ENCODE measurements at places on chromosomes 5 and 9. TPM values are rescaled to one million over a fixed set of nuclear protein-coding genes. Genes with fewer than 3 reads are reported as not detected.
A peak's percentile ranks its signal among the peaks of the same experiment; 100 is the strongest.

GRCh38 chr5:33367416-33367815 lies 73.3 kb upstream of the TARS1 start:
- H3K4me1 ChIP-seq = no peaks in the 10 kb centered on the region
- no peak overlapping the region for H3K4me3 ChIP-seq
- DNase-seq = no peak
- no peak overlapping the region for H3K27ac ChIP-seq
- H3K27me3 ChIP-seq = no peaks in the 10 kb centered on the region

DNA sequence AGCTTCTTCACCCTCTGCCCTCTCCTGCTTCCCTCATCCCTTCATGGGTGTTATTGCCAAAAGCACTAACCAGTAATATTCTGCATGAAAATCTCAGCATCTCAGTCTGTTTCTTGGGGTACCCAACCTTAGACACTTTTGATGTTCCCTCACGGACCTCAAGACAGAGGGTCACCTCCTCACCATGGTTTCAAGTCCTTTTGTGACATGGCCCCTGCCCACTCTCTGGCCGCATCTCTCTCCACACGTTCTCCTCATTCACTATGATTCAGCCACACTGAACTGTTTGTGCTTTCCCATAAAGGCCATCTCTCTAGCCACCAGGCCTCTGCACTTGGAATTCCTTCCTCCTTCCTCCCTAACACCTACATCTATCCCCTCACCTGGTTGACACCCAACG lies 111.5 kb upstream of the SPOCK1 start:
- H3K4me1 ChIP-seq = no peaks in the 10 kb centered on the region
- no peak overlapping the region for H3K27ac ChIP-seq
- no peak for DNase-seq
- no peaks in the 10 kb centered on the region for H3K36me3 ChIP-seq
- H3K4me3 ChIP-seq = no peak overlapping the region
- no peaks in the 10 kb centered on the region for H3K27me3 ChIP-seq

SLC27A6 gene
- 0.43 TPM for total RNA-seq

ANKRD18B gene
- total RNA-seq = not detected

GRCh38 chr5:81417052-81417451 lies 23.1 kb upstream of the ACOT12 start:
- H3K27ac ChIP-seq = no peak overlapping the region
- no peaks in the 10 kb centered on the region for H3K4me1 ChIP-seq
- no peaks in the 10 kb centered on the region for H3K27me3 ChIP-seq
- no peak for DNase-seq
- H3K36me3 ChIP-seq = peaks cover 18% of the 10 kb centered on the region

DNA sequence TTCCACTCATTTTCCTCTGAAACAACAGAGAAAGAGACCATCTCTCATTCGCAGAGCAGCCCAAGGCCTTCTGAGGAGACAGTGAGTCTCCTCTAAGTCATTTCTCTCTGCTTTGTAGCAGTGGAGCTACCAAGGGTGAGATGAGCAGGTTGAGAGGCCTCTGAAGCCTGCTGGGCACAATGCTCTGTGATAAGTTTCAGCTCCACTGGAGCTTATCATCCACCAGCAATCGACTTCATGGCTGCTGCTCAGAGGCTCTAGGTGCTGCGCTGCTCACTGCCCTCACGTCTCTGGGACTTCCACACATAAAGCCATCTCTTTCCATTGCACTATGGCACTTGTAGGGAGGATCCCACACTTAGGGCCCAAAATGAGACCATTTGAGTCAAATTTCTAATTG lies 96.3 kb downstream of the CMYA5 start:
- H3K27ac ChIP-seq = no peak overlapping the region
- no peak for DNase-seq
- H3K4me3 ChIP-seq = no peak overlapping the region
- no peaks in the 10 kb centered on the region for H3K27me3 ChIP-seq

SCGB3A2 gene
- not detected for total RNA-seq

DNA sequence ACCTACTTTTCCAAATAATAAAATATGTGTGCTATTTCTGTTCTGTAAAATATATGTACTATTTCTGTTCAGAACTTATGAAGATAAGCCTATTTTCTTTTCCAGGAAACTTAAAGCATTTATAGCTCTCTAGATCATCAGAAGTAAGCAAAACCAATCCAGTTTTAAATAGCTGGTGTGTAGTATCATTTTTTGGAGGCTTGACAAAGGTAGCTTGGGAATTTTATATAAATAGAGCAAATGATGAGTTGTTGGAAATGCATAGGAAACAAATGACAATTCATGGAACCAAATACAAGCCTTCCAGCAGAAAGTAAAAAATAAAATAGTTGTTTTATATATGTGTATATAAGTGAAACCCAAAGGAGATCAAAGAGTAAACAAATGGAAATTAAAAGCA lies 1038.1 kb upstream of the ARRDC3 start:
- H3K27me3 ChIP-seq = no peaks in the 10 kb centered on the region
- no peaks in the 10 kb centered on the region for H3K36me3 ChIP-seq
- H3K27ac ChIP-seq = no peak overlapping the region
- no peaks in the 10 kb centered on the region for H3K4me1 ChIP-seq
- DNase-seq = no peak

IFNB1 gene
- not detected for total RNA-seq

DNA sequence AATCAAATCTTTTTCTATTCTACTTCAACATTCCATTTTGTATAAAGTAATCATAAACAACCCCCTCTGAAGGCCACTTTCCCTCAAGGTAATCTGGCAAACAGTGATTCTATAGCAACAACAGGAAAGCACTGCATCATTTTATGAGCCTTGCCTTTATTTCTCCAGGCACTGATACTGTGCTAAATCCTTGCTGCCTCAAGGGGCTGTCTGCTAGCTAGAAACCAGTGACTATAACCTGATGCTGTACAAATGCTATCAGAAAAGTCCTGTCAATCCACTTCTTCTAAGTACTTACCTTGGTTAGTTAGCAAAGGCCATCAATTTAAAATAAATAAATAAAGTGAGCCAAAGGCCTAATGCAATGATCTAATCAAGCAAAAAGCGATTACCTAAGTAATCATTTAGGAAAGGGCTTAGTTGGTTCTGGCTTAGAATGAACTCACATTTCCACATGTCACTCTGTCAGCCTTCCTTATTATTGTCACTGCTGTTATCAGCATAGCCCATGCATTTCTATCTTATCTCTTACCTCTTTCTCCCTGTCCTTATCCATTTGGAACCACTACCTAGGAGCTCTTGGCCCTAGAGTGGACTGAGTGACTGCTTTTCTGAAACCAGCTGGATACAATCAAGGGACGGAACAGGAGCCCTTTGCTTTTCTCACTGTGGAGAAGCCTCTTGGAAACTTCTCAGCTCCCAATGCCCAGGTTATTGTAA lies 246.1 kb upstream of the MEF2C start:
- H3K36me3 ChIP-seq = no peaks in the 10 kb centered on the region
- H3K4me3 ChIP-seq = no peak overlapping the region
- H3K4me1 ChIP-seq = no peaks in the 10 kb centered on the region
- H3K27me3 ChIP-seq = no peaks in the 10 kb centered on the region
- no peak overlapping the region for H3K27ac ChIP-seq

GPX3 gene
- total RNA-seq = 2,056 TPM

NME5 gene
- not detected for total RNA-seq

GRCh38 chr5:43498581-43498980 lies 14.9 kb upstream of the TMEM267 start:
- H3K36me3 ChIP-seq = no peaks in the 10 kb centered on the region
- no peak overlapping the region for H3K27ac ChIP-seq
- DNase-seq = no peak
- no peak overlapping the region for H3K4me3 ChIP-seq

DNA sequence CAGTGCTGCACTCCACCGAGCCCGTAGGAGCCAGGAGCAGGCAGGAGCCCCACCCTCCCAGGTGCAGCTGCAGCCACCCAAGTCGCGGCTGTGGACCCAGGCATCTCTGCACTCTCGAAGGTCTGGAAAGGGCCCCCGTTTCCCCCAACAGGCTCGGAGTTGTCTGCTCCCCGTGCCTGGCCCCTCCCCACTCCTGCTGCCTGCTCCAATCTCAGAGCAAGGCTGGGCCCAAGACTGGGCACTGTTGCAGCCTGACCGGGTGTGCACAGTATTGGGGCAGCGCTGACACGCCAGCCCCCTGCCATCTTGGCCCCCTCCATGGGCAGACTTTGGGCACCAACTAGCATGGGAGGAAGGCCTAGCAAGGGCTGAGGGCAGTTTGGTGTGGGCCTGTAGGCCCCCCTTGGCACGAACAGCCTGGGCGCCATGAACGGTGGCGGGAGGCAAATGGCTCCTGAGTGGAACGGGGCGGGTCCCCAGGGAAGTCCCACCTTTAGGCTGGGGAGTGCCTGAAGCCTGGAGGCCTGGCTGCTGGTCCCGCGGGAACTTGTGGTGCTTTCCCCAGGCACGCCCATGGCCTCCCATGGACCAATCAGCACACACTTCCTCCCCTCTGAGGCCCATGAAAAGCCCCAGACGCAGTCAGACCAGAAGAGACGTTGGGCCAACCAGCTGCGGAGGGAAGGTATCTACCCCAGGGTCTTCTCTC lies 60.4 kb downstream of the PSAT1 start:
- no peaks in the 10 kb centered on the region for H3K27me3 ChIP-seq
- no peak overlapping the region for H3K27ac ChIP-seq
- DNase-seq = no peak
- H3K36me3 ChIP-seq = no peaks in the 10 kb centered on the region
- H3K4me1 ChIP-seq = no peaks in the 10 kb centered on the region

DNA sequence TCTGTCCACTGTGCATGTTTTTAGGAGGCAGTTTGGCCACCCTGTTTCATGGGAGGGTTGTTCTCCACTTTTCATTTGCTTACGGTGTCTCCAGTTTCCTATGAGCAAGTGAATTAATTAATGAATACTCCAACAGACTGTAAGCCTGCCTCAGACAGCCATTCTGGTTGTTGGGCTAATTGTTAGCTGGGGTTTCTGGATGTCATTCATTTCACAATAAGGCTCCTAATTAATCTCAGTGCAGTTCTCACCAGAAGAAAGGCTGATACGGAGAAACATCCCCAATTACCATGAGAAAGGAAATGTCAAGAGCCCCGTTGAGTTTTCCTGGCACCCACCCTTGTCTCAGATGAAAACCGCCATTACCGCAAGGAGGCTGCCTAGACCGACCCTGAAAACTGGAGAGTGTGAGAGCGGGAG lies 75.8 kb downstream of the MAP1B start:
- H3K27ac ChIP-seq = peak overlapping the region; percentile 95
- no peak for DNase-seq
- H3K4me1 ChIP-seq = peaks cover 20% of the 10 kb centered on the region
- H3K4me3 ChIP-seq = peak overlapping the region; percentile 61
- peaks cover 7% of the 10 kb centered on the region for H3K36me3 ChIP-seq
- H3K27me3 ChIP-seq = no peaks in the 10 kb centered on the region

Measured in ascending aorta (tissue), 2 donors.